ENCODE measurements at places on chromosomes 4 and X.

DNA sequence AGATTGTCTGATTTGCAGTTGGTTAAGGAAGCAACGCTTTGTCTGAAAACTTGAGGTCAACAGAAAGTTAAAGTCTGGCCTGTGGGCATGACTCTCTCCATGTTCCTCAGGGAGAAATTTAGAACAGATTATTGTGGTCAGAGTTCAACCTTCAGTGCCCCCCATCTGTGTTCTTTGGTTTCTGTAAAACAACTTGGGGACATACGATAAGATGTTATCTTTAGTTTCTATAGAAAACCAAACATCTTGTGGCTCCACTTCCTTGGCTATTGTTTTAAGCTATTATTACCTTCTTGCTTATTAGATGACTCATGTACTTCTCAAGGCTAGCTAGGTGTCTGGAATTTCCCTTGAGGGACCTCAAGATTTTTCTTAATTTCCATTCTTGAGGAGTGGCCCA, 507.7 kb downstream of the PDHA2 start:
- no peak for DNase-seq

DNA sequence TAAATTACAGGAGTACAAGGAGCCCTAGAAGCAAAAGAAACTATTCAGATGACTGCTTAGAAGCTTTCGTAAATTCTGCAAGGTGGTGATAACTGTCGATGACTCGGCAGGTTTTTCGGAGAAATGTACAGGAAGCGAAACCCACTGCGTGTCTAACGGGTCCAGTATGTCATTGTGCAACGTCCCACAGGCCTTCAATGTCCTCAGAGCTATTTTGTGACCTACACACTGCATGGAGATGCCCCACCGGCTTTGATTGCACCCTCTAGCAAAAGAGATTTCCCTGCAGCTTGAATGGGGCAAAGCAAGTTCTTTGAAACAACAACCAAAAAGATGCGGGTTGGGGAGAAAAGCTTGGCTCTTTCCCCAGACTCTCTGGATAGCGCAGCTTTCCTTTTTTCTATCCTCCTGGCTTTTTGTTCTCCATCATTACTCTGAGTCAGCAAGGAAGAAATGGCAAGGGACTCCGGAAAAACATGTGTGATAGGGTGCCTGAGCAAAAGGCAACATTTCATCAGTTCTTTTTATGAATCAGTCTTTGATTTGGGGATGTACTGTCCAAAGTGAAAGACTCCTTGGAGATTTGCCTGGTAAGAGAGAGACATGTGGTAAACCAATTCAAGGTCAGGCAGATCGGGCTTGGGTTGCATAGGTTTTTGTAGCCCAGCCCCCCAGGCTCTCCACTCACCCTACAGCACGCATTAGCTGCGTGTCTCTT, 112.0 kb upstream of the TBL1X start:
- DNase-seq = no peak

GRCh38 chr4:171721937-171722336, 91.3 kb upstream of the GALNTL6 start:
- no peak for DNase-seq

DNA sequence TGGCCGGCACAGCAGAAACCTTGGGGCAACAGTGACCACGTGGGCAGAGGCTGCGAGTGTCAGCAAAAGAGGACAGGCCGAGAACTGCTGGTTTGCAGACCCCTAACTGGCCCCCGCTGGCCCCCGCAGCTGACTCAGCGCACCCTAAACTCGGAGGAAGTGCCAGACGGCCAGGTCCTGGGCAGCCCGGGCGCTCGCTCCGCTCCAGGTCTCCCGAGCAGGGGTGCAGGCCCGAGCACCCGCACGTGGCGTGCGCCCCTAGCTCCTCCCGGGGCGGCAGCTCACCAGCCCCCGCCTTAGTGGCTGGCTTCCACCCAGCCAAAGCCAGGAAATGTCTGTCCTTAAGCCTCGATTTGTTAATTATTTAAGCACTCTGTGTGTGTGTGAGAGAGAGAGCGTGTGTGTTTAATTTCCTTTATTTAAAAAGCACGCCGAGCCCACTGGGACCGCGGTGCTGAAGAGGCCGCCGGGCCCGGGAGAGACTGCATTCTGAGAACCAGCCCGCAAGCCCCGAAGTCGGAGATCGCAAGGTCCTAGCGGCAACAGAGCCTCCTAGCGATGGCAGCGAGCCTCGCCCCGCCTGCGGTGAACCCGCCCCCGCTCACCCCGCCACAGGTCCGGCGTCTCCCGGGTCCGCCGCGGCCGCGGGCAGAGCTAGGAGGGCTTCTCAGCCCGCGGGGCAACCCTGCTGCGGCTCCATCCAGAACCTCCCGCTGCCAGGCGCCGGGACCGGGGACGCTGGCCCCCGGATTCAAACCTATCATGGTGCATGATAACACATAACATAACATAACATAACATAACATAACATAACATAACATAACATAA, 45.9 kb upstream of the CDKN2AIP start:
- DNase-seq = peak; percentile 20

DNA sequence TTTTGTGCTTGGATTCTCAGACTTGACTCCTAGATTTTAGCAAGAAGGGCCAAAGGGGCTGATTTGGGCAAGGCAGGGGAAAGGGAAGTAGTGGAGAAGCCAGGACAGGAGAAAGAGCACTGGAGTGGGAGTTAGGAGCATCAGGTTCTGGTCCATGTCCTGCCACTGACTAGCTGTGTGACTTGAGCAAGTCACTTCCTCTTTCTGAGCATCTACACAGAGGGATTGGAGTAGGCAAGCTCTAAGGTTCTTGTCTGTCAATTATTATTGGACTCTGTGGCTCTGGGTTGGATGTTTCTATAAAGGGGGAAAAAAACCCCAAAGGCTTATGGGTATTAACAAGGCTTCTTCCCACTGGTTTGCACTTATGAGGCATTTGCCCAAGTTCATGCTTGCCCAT, 24.4 kb downstream of the PLAC1 start:
- DNase-seq = no peak

DNA sequence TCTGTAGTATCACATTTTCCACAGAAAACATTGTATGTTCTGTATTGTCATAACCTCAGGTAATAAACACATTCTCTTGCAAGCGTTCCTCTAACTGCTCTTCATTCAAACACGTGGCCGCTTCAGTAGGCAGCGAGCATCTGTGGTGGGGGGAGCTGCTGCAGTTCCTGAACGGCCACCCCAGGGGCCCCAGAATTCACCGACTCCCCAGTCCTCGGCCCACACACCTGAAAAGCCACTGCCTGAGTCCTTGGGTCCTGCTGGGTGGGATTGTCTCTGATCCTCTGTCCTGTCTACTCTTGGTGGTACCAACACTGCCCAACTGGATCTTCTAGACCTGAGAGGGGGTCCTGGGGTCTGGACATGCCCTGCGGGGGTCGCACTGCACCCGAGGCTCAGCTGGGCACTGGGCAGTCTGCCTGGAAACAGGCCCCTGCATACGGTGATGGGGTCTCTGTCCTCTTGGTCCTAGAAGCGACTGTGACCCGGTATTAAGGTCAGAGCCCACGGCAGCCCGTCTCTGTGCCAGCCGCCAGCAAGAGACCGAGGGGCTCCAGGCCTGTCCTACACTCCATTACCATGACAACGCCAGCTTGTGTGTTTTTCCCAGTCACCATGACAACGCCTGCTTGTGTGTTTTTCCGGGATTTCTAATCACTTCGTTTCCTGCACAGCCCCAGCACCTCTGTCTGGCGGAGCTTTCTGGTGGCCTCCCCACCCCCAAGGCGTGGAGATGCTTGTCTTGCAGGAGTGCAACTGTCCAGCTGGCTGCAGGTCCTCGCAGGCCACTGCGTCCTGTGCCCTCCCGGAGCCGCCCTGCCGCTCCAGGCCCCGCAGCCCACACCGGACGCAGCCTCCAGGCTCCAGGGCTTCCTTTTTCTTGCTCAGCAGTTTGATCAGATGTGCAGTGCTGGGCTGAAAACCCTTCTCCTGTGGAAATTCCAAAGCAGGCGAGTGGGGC, 16.0 kb downstream of the CTBP1 start:
- DNase-seq = no peak

DNA sequence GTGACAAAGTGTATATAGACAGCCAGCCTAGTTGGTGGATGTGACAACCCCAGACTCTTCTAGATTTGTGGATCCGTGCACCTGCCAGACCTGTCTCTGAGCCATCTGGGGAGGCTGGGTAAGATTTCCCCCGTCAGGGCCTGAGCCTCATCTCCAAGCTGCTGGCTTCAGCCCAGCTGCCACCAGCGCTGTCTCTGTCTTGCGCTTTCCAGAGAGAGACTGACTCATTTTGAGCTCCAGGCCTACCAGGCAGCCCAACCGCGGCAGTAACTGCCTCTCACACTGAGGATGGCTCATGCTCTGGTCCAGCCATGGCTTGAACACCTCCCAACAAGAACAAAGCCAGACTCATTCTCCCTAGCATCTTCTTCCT, 26.4 kb downstream of the NOP14 start:
- DNase-seq = no peak

DNA sequence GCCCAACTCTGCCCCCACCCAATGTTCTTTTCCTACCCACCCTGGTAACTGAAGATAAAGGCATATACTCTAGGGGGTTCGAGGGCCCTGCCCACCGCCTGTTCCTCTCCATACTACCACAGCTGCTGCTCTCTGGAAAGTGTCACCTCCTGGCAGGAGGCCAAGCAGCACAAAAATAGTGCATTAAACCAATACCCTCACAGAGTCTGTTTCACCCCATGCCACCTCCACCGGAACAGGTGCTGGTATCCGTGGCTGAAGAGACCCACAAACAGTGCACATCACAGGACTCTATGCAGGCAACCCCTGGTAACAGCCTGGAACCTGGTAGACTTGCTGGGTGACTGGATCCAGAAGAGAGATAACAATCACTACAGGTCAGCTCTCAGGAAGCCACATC, 85.1 kb upstream of the CTSO start:
- DNase-seq = no peak

- DNase-seq = no peak
Measured at GRCh38 chrX:118423558-118423957, 72.1 kb upstream of the DOCK11 start.

DNA sequence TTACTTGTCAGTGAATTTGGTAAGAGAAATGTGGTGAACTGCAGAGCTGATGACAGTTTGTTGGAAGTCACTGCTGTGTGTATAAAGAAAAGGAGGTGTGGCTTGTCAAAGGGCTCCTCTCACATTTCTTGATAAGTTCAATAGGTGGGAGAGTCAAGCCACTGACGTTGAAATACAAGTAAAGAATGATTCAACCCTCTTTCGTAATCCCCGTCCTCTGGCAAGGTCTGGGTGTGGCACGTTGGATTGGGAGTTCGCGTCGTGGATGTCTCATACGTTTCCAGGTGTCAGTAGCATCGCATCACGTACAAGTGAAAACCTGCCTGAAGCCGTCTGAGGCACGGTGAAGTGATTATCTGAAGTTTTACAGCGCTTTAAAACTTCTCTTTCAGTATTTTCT, 76.4 kb downstream of the EGF start:
- no peak for DNase-seq

GRCh38 chrX:133658293-133658911, 243.1 kb upstream of the GPC4 start:
- DNase-seq = no peak

- no peak for DNase-seq
Measured at GRCh38 chr4:7778510-7779431, 160.9 kb downstream of the AFAP1 start.

DNA sequence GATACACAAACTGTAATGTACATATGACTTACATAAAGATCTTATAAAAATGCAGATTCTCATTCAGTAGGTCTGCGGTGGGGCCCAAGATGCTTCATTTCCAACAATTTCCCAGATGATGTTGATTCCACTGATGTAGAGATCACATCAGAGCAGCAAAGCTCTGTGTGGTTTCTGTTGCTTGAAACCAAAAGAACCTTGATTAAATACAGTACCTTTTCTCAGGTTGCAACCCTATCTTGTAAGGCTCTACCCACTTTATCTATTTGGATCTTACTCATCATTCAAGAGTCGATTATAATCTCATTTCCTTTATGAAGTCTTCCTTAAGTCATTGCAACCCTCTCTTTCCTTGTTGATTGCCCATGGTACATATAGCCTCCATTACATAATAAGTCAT, 816.8 kb downstream of the RPA4 start:
- DNase-seq = no peak
